ENCODE measurements at places on chromosomes 2 and 18. TPM values are rescaled to one million over a fixed set of nuclear protein-coding genes. Genes with fewer than 3 reads are reported as not detected.

GALR1 gene
- total RNA-seq: not detected

SCG2 gene
- 132 TPM for total RNA-seq

FAHD2A gene
- total RNA-seq: 40.3 TPM

RESP18 gene
- not detected for total RNA-seq

PFN4 gene
- 1.9 TPM for total RNA-seq

OBSL1 gene
- total RNA-seq: 168 TPM

SLC8A1 gene
- total RNA-seq: 18.0 TPM

SP140 gene
- total RNA-seq: 1.0 TPM

B3GNT7 gene
- 1.5 TPM for total RNA-seq

MOB4 gene
- 23.1 TPM for total RNA-seq

SLC5A6 gene
- total RNA-seq: 33.3 TPM

SERPINB4 gene
- not detected for total RNA-seq

GRHL1 gene
- total RNA-seq: 0.81 TPM

DSG3 gene
- not detected for total RNA-seq

HOXD13 gene
- total RNA-seq: not detected

COX7A2L gene
- 103 TPM for total RNA-seq

ADD2 gene
- not detected for total RNA-seq

ALPI gene
- not detected for total RNA-seq

PSMA8 gene
- total RNA-seq: not detected

CHPF gene
- total RNA-seq: 144 TPM

UCN gene
- 4.1 TPM for total RNA-seq

GKN1 gene
- total RNA-seq: not detected

SPATA3 gene
- not detected for total RNA-seq

KYNU gene
- total RNA-seq: 0.21 TPM

LOXL3 gene
- total RNA-seq: 58.1 TPM

TXNDC2 gene
- total RNA-seq: 0.11 TPM

CDH19 gene
- not detected for total RNA-seq

TEKT4 gene
- not detected for total RNA-seq

All from osteocyte (in vitro differentiated cells).